ENCODE measurements at places on chromosomes 1 and 21. TPM values are rescaled to one million over a fixed set of nuclear protein-coding genes. Genes with fewer than 3 reads are reported as not detected.

LRRC7 gene
- 0.16 TPM for total RNA-seq

VANGL2 gene
- not detected for total RNA-seq

MPZ gene
- 2.8 TPM for total RNA-seq

LORICRIN gene
- total RNA-seq = not detected

PRKAA2 gene
- not detected for total RNA-seq

RGS8 gene
- not detected for total RNA-seq

DNASE2B gene
- total RNA-seq = not detected

RNF223 gene
- total RNA-seq = not detected

DNAJC28 gene
- total RNA-seq = 0.40 TPM

GRCh38 chr1:227728892-227729143, 6.3 kb downstream of the JMJD4 start:
- DNase-seq = no peak

DNA sequence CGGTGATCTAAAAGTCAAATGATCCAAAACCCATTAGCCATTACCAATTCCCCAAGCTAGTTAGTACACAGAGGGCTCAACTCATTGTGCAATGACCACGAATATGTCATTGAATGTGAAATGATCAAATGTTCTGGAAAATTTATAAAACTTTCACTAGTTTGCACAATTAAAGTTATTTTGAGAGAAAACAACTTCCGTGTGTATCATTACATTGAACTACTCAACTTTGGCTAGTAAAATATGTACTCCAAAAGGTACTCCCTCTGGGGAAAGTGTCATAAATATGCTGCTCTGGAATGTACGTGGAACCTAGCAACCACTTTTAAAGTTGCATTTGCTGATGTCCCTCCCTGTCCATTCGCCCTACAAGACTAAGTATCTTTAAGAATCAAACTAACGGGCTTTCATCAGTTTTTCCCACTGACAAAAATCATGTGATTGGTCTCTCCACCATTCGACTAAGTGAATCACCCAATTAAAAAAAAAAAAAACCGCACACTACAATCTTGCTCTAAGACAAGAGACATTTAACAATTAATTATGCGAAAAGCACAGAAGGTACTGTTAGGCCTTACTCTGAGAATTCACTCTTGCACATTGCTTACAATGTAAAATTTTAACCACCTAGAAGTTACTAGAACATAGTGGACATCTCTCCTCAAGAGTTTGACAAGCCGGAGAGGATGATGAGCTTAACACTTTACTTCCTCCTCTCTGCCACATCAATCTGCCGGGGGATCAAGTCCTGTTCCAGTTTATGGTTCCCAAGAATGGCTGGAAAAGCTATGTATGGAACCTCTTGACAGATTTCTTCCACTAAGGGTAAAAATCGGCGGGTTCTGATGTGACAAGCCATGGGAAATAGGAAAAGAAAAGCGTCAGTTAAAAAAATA, 1.2 kb downstream of the ACBD3 start:
- no peak for DNase-seq

- peak; percentile 60 for DNase-seq
Observed at GRCh38 chr1:16677552-16678431, 11.0 kb upstream of the RNU1-3 start.

DNA sequence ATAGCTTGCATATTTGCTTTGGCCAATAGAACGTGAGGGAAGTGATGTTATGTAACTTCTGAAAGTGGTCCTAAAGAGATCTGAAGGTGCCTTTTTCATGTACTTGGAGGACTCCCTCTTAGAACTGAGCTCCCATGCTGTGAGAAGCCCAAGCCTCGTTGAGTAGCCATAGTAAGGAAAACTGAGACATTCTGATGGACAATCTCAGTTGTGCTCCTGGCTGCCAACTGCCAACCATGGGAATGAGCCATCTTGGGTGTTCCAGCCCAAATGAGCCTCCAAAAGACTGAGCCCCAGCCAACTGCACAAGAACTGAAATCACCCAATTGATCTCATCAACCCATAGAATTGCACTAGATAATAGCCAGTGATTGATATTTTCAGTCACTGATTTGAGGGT, 106.7 kb downstream of the MRPL39 start:
- DNase-seq = no peak

- no peak for DNase-seq
Observed at GRCh38 chr1:10615332-10615731, 140.6 kb downstream of the PEX14 start.

- DNase-seq = no peak
Observed at GRCh38 chr1:173453982-173454381, 23.2 kb upstream of the PRDX6 start.

DNA sequence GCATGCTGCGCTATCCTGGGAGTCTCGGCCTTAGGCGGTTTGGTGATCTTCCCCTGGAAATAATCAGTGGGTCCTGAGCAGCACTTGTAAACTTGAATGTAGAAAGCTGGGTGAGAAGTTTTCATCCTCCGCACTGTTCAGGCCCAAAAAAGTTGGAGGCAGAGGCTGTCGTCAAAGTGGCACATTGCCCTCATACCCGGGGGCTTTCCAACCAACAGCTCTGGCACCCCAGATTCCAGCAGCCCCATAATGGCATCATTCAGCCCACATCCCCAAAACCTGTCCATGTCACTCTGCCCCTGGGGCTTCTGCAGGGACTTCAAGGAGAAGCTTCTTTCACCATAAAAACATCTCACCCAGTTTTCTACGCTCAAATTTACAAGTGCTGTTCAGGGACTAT, 59.3 kb downstream of the TOR1AIP2 start:
- no peak for DNase-seq

DNA sequence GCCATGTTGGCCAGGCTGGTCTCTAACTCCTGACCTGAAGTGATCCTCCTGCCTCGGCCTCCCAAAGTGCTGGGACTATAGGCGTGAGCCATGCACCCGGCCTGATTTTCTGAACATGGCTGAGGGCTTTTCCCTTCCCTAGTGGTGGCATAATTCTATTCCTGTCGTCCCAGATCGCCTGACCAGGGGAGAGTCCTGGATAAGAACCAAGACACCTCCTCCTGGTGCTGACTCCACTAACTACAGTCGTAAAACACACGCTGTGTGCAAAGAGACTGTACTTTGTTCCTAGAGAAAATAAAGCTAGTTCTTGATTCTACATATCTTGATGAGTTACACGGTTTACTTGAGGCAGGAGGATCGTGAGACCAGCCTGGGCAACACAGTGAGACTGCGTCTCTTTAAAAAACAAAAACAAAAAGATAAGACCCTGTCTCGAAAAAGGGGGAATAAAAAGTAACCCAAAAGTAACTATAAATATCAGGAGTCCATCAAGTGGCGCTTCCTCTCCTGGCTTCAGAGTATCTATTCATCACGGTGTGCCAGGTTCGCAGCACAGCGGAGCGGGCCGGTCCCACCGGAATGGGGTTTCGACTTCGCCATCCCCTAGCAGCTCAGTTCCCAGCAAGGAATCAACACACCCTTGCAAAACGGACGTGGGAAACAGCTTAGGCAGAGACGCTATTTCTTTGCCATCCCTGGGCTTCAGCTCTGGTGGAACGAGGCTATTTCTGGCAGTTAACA, 973 bp downstream of the SDF4 start:
- no peak for DNase-seq

DNA sequence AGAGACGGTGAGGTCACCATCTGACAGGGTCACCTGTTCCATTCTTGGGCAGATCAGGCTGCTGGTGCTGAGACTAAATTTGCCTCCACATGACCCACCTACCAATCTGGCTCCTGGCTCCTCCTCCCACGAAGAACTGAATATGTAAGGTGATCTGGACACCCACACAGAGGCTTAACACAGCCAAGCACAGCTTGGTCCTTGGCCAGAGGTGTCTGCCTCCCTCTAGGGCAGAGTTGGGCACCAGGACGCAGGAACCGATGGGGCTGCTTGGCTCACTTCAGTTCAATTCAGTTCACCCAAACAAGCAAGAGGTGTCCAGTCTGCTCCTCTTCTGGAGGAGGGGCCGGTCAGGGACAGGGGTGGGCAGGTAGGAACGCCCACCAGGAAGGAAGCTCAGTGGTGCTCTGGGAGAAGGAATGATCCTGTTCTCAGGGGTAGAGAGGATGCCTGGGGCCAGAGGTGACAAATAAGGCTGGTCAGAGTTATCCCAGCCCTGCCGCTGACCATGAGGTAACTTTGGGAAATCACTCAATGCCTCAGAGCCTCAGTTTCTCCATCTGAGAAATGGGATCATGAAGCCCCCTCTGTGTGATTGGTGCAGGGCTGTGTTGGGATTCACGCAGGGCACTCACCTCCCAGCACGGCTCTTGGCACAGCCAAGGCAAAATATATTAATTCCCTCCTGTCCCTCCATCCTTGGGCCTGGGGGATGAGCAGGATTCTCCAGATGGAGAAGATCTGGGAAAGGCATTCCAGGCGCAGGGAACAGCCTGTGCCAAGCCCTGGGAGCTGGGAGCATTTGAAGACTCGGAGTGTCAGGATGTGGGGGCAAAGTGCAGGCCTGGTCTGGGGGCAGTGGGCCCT, 284.5 kb downstream of the PTPRU start:
- no peak for DNase-seq

GRCh38 chr1:93471911-93472310, 24.0 kb downstream of the FNBP1L start:
- no peak for DNase-seq

- DNase-seq = no peak
Observed at GRCh38 chr1:216531263-216532239, 108.3 kb upstream of the USH2A start.

DNA sequence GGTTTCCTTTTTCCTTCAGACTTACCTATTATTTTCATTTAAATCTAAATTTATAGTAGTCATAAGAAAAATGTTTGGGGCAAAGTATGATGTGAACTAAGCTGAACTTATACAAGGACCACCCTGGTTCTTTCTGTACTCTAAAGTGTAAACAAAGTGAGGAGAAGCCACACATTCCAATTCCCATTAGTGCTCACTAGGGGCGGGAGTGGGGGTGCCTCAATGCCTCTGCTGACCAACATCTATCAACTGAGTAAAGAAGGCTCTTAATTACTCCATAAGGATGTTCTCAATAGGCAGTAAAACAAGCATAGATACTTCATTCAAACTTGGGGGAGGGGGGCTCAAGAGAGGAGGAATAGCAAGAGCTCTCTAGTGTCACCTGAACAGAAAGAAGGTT, 151.7 kb downstream of the CDC42BPA start:
- DNase-seq = no peak

DNA sequence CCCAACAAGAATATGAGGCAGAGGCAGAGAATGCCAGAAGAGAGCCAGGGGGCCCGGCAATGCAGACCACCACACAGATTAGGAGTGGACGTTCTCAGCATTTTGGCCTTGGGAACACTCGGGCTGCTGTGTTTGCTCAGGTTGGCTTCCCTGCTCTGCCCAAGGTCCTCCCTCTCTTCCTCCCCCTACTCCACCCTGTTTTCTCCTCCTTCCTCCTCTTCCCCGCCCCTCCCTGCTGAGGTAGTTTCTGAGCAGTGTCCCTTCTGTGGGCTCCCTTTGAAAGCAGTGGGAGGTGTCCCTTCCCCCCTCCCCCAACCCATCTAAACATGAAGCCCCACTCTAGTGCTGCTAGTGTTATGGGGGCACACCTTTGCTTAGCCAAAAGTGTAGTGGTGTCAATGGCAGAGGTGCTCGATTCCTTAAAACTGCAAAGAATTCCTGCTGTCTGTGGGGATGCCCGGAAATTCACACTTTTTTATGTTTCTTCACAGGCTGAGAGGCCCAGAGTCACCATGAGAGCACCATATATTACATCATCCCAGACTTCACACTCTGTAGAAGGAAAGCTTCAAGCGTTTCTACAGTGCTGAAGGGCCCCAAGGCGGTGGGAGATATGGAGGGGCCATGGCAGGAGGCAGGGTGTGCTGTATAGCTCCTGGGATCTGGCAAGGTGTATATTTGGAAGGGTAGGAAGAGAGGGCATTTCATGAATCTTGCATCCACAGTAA, at the start of gene HHIPL2:
Gene HHIPL2, minus strand, starts transcription at position 161 of the 728 bp plus-strand sequence. Its CDS starts 60 bp downstream, at position 101.
- DNase-seq = no peak

- no peak for DNase-seq
Observed at GRCh38 chr1:96445302-96445701, 276.3 kb upstream of the PTBP2 start.

GRCh38 chr1:28249866-28250295, 9.4 kb upstream of the SESN2 start:
- DNase-seq = no peak

DNA sequence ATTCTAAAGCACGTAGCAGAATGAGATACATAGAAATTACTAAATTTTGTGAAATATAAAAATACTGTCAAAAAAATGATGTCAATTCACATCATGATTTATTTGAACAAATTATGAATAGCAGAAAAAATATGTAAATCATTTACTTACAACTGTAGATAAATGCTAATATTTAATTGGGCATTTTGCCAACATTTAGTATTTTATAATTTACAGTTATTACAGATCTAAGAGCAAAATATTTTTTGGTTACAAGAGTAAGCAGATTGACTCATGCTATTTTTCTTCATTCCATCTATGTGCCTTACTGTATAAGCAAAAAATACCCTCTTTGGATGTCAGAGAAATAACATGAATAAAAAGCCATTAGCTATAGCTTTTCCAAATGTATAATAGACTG, 282.3 kb upstream of the RGS18 start:
- no peak for DNase-seq

DNA sequence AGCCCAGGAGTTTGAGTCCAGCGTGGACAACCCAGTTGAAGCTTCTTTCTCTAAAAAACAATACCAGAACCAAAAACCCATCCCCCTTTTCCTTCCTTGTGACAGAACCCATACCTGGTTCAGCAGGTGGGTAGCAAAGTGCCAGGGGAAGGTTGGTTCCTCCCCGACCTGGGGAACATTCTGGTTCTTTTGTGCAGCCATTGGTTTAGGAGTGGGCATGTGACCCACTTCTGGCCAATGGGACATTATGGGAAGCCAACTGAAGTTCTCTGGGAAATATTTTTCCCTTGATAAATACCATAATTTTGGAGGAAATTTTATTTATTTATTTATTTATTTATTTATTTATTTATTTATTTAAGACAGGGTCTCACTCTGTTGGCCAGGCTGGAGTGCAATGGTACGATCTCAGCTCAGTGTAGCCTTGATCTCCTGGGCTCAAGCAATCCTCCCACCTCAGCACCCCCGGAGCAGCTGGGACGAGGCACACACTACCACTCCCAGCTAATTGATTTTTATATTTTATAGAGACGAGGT, 15.8 kb upstream of the MAPKAPK2 start:
- no peak for DNase-seq

GRCh38 chr1:67559222-67559700, 125.7 kb upstream of the GADD45A start:
- no peak for DNase-seq

- no peak for DNase-seq
Observed at GRCh38 chr1:202015662-202015937, 5.2 kb downstream of the ELF3 start.

DNA sequence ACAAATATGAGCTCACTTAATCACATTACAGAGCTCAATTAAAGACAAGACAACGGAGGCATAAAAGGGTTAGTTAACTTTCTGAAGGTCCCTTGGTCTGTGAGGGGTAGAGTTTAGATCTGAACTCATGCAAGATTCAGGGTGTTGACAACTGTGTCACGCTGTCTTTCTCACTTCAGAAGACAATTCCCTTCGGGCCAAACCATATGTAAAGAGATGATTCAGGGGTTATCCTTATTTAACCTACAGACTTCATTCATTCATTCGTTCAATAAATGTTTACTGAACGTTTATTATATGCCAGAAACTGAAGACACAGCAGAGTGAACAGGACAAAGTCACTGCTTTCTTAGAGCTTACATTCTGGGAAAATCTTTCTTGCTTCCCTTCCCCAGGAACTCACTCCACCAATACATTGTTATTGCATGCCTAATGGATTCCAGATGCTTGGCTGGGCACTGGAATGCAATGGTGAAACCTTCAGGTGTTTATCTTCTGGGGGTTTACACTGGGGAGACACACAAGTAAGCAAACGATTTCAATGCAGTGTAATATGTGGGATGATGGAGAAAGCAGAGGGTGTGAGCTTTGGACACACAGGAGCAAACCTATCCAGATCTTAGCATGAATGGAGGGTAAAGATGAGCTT, 6.4 kb downstream of the XCL1 start:
- no peak for DNase-seq

All from activated CD8-positive, alpha-beta T cell treated with anti-CD3 and anti-CD28 coated beads, Interleukin-2, amount 10 ng/mL, durations not matched to agents 7 days and 5 days (primary cell).